NCI-H1436 (cell line): ENCODE measurements at places on chromosomes 13 and 19.

GRCh38 chr13:88136098-88136790 lies 465.1 kb downstream of the SLITRK5 start:
- no peak for DNase-seq

- no peak for DNase-seq
These were observed 1.2 kb downstream of the TNFRSF19 start for GRCh38 chr13:23571431-23571830.

DNA sequence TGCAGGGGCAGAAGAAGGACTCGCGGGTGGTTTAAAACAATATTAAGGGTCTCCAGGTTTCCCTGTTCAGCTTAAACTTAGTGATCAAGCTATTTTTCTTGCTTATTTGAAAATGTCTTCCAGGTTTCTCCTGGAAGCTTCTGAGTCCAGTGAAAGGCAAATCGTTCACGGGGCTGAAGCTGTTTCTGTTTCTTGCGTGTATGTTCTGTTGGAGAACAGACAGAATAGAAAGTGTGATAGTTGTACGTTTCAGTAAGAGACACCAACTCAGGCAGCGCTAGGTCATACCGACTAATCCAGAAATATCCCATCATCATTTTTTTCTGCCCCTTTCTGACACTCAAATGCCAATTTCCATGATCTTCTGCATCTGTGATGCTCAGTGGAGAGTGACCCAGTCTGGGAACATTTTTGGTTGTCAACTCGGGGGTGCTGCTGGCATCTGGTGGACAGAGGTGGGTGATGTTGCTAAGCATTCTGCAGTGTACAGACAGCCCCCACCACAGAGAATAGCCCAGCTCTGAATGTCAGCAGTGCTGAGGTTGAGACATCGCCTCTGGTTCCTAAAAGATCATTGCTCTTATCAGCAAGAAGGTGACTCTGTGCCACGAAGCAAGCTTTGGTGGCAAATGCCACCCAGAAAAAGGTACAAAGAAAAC lies 4.3 kb downstream of the KLF2 start:
- DNase-seq = no peak

DNA sequence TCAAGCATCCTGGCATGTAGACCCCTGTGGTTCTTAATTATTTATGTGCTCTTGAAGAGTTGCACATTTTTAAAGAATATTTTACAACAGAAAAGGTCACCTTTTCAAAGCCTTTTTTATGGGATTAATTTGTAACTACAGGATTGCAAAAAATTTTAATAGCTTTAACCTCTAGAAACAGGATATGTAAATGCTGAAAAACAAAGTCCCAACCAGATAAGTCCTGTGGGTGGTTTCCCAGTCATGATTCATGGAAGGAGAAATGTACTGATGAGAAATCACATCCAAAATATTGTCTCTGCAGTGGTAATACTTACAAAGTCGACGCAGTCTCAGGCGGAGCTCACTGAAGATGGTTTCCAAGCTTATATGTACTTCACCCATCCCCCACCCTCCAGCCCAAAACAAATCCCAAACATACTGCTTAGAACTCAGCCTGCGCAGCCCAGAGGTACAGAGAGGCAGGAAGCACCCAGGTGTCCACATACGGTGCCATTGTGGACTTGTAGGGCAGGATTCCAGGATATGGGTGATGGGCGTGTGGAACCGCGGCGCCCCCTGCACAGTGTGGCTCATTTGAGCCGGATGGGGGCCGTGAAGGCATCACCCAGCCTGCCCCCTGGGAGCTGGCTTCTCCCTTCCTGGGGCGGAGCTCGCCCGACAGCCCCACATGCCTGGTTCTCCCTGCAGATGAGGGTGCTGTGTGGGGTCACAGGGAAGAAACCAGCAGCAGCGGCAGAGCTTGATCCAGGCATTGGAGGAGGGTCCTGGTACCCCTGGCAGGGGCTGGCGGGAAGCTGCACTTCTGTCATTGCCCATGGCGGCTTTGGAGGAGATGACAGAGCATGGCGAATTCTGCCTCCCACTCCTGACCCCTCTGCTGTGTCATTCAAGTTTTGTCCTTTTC lies 101.2 kb downstream of the ATP11A start:
- no peak for DNase-seq

GRCh38 chr13:77508959-77509620 lies 26.4 kb upstream of the SCEL start:
- DNase-seq = no peak

DNA sequence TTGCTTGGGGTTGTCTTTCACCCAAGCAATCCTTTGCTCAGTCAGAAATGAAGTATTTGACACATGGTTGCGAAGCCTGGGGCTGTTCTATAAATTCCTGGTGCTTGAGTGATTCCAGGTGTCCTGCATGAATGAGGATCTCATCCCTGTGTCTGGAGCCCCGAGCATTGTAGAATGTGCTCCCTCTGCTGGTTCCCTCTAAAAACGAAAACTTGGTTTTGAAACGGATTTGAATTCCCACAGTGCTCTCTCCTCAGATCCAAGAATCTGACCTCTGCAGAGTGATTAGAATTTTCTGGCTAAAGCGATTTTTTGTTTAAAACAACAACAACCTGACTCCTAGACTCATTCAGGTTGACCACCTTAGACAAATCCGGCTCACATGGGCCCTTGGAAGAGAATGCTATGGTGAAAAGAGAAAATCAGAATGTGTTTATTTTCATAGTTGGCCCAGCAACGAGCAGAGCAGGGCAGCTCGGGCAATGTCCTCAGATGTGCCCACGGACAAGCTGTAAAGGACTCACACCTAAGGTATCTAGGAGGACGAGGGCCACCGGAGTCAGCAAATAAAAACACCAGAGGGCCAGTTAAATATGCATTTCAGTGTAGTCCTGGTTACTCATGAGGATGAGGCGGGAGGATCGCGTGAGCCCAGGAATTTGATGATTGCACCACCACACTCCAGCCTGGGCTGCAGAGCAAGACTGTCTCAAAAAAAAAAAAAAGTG lies 8.7 kb upstream of the ATP12A start:
- no peak for DNase-seq

- no peak for DNase-seq
These were observed 22.0 kb downstream of the POSTN start for GRCh38 chr13:37576601-37577000.

DNA sequence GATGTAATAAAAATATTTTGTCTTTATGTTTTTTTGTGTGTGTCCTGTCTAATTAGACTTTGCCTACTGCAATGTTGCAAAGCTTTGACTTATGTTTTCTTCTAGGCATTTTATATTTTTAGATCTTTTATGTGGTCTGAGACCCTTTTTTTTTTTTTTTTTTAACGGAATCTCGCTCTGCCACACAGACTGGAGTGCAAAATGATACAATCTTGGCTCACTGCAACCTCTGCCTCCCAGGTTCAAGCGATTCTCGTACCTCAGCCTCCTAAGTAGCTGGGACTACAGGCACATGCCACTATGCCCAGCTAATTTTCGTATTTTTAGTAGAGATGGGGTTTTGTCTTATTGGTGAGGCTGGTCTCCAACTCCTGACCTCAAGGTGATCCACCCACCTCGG lies 8.5 kb upstream of the ZNF304 start:
- DNase-seq = no peak

DNA sequence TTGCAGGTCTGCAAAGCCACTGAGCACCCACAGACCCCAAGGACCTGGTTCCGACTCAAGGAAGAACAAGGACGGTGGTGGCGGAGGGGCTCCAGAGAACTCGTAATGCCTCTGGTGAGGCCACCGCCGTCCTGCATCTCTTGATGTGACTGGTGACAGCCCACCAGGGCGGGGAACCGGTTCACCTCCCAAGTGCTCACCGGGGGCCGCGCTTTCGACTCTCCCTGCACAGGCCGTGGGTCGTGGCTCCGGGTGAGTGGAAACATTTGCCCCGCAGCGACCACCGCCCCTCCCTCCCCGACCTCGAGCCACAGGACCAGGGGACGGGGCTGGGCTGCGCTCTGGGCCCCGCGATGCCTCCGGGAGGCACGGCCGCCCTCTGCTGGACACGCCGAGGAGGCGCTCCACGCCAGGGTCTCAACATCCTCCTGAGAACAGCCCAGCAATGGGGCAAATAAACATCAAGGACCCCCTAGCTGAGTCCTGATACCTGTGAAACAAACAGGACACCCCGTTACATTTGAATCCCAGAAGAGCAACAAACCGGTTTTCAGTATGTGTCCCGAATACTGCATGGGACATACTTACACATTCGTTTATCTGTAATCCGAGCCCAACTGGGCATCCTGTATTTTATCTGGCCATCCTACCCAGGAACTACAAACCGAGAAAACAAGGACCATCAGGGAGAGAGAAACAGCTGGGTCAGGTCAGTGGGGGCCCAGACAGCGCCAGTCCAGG lies 3.9 kb upstream of the PLPP2 start:
- DNase-seq = peak; percentile 52

GRCh38 chr19:19232261-19232721 lies 20.5 kb downstream of the NCAN start:
- no peak for DNase-seq

DNA sequence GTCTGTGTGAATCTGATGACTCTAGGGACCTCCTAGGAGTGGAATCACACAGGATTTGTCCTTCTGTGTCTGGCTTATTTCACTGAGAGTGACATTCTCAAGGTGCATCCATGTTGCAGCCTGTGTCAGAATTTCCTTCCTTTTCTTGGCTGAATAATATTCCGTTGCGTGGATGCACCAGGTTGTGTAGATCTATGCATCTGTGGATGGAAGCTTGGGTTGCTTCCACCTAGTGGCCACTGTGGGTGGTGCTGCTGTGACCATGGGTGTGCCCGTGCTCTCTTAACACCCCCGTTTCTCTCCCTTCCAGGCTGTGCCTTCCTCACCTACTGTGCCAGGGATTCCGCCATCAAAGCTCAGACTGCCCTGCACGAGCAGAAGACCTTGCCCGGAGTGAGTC lies 26.2 kb downstream of the CELF5 start:
- no peak for DNase-seq

DNA sequence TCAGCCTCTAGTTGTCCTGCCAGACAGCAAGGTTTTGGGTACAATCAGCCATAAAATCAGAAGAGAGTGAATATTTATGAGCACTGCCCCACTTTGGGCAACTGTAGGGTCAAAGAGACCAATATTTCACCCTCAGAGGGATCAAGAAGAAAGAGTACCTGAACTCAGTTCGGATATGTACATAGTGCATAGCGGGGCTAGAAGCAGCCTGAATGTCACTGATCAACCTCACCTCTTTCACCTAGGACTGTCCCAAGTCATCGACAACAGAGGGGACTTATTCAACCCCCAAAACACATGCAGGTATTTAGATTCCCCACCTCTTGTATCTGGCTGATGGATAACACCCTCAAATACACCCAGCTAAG lies 446.9 kb downstream of the COG6 start:
- DNase-seq = no peak

DNA sequence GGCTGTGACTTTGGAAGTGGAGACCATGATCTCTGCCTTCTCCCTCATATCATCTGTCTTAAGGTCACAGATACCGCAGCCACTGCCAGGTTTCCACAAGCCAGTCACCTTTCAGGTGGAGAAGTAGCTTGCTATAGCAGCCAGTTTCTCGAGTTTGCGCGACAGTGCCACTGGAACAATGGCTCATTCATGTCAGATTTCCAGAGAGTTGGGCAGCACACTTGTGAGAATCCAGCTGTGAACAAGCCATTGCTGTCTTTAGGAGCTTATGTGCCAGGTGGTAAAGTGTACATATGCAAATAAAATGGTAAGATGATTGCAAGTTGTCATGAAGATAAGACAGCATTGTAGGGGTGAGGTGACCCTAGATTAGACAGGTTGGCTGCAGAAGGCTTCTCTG lies 22.3 kb downstream of the GARRE1 start:
- DNase-seq = no peak

GRCh38 chr13:100347968-100348367 lies 240.6 kb downstream of the GGACT start:
- DNase-seq = no peak

DNA sequence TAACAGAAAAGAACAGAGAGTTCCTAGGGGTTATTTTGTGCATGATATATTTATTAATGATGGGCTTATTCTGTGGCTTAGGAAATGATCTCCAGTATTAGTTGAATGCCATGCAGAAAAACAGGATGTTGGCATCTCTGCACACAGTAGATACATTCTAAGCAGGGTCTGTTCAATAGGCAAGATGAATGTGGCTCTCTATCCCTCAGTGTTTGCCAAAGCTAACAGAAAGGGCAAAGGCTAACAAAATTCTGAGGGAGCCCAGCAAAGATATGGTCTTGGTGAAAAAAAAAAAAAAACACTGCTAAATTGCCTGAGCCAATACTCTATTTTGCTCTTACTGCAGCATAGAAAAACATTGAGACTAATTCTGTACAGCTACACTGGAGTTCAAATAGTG lies 1095.8 kb downstream of the UQCRFS1 start:
- DNase-seq = no peak

DNA sequence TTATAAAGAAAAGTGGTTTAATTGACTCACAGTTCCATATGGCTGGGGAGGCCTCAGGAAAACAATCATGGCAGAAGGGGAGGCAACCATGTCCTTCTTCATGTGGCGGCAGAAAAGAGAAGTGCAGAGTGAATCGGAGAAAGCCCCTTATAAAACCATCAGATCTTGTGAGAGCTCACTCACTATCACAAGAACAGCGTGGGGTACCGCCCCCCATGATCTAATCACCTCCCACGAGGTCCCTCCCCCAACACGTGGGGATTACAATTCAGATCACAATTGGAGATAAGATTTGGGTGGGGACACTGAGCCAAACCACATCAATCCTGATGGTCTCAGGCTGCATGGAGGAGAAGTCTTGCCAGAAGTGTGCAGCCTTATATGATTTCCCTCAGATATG lies 26.0 kb downstream of the TM9SF2 start:
- DNase-seq = no peak

GRCh38 chr13:101425623-101426022 lies 9.3 kb upstream of the NALCN start:
- no peak for DNase-seq

DNA sequence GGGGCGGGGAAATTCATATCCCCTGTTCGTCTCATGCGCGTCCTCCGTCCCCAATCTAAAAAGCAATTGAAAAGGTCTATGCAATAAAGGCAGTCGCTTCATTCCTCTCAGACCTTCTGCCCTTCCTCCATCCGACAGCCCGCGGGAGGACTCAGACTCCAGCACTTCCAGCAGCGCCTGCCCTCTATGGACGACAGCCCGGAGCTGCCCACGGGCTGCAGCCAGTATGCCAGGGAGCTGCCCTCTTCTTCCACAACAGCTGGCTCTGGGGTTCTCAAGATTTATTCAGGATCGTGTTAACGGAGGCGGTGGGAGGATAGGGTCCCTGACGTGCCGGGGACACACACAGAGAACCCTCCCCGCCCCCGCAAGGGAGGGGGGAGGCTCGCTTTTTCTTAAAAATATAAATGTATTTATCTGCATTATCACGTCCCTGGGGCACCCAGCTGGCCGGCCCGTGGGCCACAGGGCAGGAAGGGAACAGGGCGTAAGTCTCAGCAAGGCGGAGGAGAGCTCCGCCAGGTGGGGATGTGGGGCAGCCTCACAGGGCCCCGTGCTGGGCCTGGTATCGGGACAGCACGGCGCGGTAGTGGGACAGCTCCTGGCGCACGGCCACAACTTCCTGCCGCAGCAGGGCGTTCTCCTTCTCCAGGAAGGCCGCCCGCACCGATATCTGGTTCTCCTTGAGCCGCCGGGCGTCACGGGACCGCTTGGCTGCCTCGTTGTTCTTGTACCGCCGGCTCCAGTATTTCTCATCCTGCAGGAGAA lies 6.7 kb downstream of the DBP start:
- DNase-seq = no peak

GRCh38 chr19:40256512-40256911 lies 28.6 kb downstream of the AKT2 start:
- no peak for DNase-seq
